ENCODE measurements at places on chromosomes 11 and 22.

DNA sequence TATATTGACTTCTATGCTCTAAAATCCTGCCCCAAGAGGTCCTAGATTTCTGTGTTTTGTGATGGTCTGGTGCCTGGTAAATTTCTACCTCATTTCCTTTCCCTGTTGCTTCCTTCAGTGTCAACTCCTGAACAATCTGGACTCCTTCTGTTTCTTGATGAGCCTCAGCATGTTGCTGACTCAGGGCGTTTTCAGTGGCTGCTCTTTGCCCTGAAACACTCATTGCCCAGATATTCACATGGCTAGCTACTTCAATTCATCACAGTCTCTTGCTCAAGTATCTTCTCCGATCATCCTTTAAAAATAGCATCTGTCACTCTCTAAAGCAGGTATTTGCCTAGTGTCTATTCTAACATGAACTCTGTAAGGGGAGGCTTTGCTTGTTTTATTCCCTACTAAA lies 526.3 kb upstream of the RAG2 start:
- no peak for DNase-seq

- no peak for DNase-seq
Measured at GRCh38 chr11:115421992-115422689, 82.1 kb downstream of the CADM1 start.

- DNase-seq = no peak
Measured at GRCh38 chr22:26990503-26991189, 333.3 kb downstream of the MIAT start.

DNA sequence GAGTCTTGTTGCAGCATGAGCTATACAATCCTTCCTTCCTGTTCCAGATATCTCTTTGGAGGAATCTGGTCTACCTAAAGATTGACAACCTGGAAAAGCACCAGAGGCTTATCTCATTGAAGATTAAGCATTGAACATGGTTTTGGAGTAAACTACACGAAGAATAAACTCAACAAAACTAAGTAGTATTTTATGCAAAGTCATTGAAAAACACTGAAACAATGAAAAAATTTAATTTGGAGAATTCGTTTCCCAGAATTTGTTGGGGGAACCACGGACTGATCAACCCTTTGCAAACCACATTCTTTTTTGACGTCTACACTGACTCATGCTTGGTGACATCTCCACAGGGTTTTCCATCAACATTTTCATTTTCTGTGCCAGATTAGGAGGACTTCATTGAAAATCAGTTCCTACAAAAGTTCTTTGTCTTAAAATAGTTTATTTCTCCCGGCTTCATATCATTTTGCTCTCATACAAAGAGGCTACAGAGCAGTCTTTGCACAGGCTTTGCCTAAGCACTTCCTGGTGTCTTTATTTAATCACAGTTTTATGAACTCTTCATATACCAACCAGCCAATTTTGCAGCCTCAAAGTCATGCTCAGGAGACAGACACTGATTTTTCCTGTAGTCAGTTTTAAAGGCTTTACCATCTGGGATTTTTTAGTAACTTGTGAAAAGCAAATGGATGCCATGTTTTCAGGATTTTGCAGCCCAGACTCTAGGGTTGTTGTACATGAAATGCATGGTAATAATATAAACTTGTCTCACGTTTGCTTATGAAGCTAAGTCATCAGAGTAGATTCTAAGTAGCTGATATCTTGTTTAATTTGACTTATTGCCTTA lies 186.3 kb downstream of the C11orf91 start:
- no peak for DNase-seq

- no peak for DNase-seq
Measured at GRCh38 chr22:41230401-41230785, 10.3 kb downstream of the CHADL start.

DNA sequence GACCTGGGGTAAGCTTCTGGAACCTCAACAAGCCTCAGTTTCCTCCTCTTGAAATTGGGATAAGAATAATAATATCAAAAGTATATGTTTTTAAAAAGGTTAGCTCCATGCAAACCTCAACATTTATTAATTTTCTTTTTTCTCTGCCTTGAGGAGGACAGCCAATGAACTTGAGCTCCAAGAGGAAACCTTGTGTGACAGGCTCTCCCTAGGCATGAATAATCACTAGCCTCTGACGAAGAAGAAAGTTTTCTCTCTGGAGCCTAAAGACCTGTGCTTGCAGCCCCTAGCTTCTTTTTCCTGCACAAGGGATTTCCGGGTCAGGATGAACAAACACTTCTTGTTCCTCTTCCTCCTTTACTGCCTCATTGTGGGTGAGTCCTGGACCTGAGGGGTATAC lies at the start of gene PATE3:
Gene PATE3 (plus strand): TSS at position 301 of the 400 bp plus-strand sequence. CDS start 25 bp downstream, at position 326.
- no peak for DNase-seq

GRCh38 chr11:26777372-26777808 lies 55.5 kb upstream of the SLC5A12 start:
- no peak for DNase-seq
